ENCODE measurements at places on chromosomes 7 and 10.

DNA sequence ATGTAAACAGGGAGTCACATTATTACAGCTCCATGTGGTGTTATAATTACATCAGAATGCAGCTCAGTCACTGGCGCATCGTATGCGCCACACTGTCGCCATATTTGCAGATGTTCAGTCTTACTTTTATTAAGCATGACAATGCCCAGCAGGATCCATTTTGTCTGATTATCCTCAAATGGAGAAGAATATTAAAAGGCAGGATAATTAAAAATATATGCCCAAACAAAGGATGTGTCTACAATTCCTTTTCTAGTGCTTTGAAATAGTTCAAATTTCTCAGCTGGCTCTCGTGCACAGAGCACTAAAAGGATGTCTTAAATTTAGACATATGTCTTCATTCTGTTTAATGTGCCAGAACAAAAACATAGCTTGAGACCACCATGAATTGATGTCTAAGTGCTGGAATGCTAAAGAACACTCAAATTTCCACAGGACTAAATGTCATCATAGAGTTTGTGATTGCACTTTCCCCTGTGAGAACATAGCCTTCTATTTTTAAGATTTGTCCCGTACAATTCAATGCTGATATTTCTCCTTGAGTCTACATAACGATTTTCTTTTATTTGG, 168.0 kb downstream of the DKK1 start:
- DNase-seq: no peak

GRCh38 chr10:14405076-14406065, 74.6 kb upstream of the FRMD4A start:
- peak; percentile 95 for DNase-seq

- DNase-seq: no peak
Observed at GRCh38 chr7:45191396-45191795, 33.8 kb downstream of the RAMP3 start.

DNA sequence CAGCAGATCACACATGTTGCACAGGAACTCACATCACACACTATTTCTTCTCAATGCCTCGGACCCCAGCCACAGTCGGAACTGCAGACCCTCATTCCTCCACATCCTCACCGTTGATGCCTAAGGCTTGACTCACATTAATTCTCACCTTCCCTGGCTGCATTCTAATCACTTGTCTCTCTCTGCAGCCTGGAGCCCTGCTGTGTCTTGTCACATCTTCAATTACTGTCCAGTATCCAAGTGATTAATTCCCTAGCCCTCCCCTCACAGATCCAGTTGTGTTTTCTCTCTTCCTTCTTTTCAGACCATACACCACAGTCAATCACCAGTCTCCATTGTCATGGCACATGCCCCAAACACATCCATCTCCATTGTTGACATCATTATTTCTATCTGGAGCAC, 592.4 kb upstream of the IGFBP3 start:
- DNase-seq: no peak

GRCh38 chr7:106840342-106840741, 24.7 kb upstream of the PIK3CG start:
- peak; percentile 64 for DNase-seq

DNA sequence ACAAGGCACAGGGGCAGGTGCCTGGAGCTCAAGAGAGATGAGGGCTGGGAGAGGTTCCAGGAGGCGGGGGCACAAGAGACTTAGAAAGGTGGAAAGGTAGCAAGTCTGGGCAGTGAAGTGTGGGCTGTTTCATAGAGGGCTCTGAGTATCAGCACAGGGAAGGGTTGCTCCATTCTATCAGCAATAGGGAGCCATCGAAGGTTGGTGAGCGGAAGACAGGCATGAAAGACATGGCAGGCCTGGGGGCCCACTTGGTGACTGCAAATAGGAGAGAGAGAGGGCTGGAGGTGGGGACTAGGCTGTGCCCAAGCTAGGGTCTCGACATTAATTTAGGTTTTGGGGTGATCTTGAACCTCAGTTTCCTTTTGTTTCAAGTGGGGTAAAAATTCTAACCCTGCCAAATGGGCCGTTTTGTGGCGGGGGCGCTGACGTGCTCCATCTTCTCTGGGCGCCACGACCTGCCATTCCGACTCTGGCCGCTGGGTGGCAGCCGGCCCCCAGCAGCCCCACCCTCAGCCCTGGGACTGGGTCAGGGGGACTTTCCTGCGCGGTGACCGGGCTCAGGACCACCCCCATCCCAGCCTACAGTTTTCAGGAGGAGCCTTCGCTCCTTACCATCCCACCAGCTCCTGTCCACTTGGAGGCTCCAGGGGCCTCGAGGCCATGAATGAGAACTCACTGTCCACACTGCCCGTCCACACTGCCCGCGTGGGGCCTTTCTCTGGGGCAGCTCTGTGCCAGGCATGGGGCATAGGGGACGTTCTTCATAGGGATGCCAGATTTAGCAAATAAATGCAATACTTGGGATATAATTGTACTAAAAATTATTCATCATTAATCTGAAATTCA, 37.2 kb upstream of the PCBD1 start:
- peak; percentile 20 for DNase-seq

DNA sequence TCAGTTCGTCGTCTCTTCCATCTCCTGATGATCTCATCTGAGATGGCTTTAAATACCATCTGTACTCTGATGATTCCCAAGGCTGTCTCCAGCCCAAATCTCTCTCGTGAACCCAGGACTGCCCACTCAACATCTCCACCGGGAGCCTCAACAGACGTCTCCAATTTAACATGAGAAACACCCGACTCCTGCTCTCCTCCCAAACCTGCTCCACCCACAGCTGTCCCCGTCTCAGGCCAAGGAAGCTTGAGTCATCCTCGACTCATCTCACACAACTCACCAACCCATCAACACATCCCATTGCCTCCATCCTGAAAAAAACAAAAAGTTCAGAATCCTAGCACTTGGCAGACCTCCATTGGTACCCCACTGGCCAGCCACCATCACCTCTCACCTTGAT, 29.7 kb upstream of the CALN1 start:
- DNase-seq: no peak

- no peak for DNase-seq
Observed at GRCh38 chr10:83932245-83932644, 207.1 kb upstream of the GHITM start.

DNA sequence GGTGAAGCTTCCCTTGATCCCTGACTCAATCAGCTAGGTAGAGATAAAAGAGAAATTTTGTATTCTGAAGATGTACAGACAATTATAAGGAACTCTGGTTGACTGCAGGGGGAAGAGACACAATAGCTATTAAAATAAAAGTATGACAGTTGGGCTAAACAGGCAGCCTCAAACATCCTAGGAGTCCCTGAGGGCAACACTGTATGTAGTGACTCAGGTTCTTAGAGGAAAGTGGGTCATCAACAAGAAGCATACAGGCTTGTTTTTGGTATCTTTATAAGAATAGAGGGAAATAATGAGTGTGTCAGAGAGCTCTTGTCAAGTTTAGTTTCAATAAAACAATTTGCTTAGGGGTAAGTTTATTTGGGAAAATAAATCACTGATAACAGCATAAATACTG, 150.3 kb downstream of the AUTS2 start:
- DNase-seq: peak; percentile 4

DNA sequence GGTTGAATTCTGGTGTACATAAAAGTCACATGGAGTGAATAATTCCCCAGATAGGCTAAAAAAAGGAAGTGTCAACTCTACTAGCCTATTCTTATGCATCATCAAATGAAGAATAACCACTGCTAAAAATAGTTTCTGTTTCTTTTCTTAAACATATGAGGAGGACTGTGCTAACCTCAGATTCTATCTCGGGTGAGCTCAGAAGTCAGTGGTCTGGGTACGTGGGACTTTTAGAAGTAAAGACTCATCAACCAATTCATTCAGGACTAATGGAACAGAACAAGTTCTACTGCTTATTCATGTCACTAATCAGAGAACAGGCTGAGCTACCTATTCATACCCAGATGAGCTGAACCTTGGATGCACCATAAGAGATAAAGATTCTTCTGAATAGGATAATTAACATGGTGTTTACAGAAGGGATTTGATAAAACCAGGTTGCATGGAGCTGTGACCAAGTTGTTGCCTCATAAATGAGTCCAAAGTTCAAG, 9.5 kb upstream of the ASAH2 start:
- no peak for DNase-seq

GRCh38 chr10:17516376-17516775, 62.0 kb upstream of the ST8SIA6 start:
- DNase-seq: no peak

DNA sequence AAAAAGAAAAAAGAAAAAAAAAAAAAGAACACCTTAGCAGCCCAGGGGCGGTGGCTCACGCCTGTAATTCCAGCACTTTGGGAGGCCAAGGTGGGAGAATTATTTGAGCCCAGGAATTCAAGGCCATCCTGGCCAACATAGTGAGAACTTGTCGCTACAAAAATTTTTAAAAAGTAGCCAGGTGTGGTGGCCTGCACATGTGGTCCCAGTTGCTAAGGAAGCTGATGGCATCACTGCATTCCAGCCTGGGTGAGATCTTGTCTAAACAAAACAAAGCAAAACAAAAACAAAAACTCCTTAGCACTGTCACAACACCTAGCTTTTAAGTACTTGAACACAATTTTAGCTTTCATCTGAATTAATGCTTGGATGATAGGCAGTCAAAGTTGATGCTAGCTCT, 86.3 kb upstream of the MKLN1 start:
- DNase-seq: no peak

Data from fibroblast of the aortic adventitia (primary cell).